ENCODE measurements at places on chromosomes 13 and 19.

DNA sequence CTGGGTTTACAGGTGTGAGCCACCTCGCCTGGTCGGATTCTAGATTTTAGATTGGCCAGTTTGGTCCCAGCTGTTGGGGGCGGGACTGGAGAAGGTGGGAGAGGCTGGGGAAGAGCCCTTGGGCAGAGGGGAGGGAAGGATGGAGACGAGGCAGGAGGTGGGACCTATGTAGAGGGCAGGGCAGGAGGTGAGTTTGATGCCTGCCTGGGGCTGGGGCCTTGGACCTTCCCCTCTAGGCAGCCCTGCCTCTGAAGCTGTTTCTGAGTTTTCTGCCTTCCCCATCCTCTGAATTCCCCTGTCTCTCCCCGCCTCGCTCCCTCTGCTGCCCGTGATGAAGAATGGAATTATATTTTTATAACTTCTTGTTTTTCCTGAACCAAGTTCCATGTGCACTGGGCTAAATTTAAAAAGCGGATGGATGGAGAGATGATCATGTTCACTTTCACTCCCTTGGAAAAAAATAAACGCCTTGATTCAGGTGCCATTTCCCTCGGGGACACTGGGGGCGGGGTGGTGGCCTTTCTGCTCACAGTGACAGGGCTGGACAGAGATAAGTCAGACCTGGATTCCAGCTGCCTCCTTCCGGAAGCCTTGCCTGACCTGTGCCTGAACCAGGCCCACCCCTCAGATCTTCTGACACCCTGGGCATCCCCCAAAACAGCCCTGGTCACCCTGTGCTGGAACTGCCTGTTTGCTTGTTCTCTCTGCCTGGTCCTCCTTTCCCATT is 16.5 kb upstream of the TNFAIP8L1 start:
- no peak for DNase-seq

DNA sequence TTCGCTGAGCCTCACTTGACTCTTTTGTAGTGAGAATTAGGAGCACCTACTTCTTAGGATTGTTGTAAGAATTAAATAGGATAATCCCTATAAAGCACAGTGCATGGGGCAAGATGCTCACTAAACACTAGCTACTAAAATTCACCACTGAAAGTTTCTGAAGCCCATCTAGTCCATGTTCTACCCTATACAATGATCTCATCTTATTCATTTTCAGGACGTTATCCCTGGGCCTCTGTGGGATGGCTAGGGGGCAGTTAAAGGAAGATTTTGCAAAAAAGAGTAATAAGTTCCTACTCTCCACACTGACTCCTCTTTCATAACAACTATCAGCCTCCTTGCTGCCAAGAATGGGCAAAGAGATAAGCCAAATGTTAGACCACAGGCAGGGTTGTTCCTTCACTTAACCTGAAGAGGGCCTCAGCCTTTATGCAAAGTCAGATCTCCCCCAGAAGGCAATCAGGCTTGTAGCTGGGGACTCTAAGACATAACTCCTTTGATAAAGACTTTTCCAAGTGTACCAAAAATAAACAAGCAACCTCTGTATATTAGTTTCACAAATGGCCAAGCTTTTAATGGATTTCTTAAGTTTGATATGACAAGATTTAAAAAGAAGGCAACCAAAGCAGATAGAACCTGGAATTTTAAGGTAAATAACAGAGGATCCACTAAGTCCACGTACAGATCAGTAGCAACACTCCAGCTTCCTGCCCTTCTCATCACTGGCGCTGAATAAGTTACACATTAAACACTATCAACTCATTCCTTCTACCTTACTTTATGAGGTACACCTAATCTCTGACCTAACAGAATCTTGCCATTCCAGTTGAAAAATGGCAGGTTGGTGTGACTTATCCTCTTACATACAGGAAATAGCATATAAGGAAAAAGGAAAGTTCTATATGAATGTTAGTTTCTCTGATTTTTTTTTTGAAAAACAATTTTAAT is 44.4 kb downstream of the ELF1 start:
- peak; percentile 23 for DNase-seq

DNA sequence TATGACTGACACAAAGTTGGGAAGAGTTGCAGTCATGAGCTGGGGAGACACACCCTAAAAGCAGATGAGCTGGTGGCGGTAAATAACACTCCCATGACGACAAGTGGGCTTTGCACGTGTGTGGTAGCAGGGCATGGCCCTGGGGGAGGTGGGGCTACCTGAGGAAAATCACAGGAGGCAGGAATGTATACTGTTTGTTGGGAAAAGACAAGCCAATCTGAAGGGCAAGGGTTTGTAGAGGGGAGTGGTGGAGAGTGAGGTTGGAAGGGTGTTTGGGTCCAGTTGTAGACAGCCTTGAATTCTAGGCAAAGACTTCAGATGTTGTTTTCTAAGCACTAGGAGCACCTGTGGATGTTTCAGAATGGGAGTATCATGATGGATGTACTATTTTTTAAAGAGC is 151.6 kb downstream of the TM9SF2 start:
- DNase-seq, result no peak

DNA sequence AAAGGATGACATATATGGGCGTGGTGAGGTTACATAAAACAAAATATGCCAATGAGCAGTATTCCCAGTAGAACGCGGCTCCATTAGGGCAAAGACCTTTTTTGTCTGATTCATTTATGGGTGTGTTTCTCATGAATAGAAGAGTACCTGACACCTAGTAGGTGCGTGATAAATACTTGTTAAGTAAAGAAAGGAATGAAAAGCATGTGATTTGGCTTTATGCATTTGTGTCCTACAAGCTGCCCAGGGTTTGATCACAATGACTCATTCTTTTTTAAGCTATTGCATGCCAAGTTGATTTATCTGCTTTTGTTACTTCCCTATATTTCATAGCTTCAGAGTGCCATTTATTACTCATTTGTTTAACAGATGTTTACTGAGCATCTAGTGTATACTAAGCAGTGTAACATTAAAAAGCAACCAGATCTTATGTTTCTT is 19.1 kb upstream of the KCTD4 start:
- DNase-seq, result no peak

- DNase-seq, result peak; percentile 13
These were observed 512.8 kb downstream of the LMO7 start for GRCh38 chr13:76148926-76149325.

GRCh38 chr13:74769333-74769732 is 635.1 kb upstream of the KLF12 start:
- no peak for DNase-seq

All from fibroblast of the conjunctiva (primary cell).